Activated gamma-delta T cell treated with Interleukin-2 at 50 U/mL for 16 hours (primary cell): ENCODE measurements at places on chromosomes 2 and 18.

- DNase-seq = no peak
Observed at GRCh38 chr2:24471662-24472061, 19.4 kb upstream of the NCOA1 start.

- DNase-seq = no peak
Observed at GRCh38 chr18:34817636-34818035, 107.5 kb downstream of the DTNA start.

GRCh38 chr18:6718267-6718666 lies 11.2 kb upstream of the ARHGAP28 start:
- no peak for DNase-seq

DNA sequence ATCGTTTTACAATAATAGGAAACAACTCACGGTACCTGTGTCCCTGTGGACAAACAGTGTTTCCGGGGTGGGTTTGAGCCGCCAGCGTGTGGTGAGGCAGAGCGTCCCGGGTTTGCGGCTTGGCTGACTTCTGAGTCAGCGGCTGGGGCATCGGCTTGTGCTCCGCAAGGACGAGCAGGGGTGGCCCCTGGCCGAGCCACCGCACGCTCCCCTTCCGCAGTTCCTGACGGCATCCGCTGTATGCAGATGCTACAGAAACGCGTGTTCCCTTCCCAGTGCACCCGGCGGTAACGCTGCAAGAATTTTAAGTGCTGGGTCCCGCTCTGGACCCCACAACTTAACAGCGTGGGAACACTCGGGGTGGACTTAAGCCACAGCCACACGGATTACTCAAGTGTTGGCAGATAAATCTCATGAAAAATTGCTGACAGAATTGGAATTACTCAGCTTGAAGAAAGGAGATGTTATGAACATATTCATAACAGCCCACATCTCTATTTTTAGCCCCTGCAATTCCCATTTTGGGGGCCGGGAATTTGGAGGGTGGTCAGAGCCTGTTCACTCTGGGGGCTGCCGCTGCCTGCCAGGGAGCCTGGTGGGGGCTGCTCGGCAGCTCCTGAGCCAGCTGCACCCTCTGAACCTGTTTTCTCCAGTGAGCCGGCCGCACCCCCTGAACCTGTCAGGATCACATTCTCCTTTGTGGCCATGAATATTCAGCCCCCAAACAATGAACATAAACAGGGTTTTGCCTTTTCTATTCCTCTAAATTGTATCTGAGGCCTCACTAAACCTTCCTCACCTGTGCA lies 12.6 kb upstream of the KCNG2 start:
- DNase-seq = no peak

GRCh38 chr18:73409242-73409641 lies 541.5 kb upstream of the NETO1 start:
- no peak for DNase-seq

DNA sequence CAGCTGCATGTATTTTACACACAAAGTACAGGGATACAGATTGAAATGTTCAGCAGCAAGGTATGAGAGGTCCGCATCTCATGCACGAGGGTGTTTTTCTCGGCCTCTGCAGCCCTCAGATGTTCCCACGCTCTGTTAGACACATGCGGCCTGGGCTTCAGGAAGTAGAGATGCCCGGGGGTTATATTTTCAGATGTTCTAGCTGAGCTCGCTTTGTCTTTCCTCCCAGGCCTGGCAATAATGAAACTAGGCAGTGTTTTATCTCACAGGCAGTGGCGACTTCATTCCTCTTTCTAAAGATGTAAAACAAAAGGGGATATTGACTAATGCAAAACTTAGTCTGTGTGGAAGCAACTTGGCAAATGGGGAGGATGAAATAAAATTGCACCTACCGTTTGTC lies 190.7 kb downstream of the GBX2 start:
- DNase-seq = no peak

DNA sequence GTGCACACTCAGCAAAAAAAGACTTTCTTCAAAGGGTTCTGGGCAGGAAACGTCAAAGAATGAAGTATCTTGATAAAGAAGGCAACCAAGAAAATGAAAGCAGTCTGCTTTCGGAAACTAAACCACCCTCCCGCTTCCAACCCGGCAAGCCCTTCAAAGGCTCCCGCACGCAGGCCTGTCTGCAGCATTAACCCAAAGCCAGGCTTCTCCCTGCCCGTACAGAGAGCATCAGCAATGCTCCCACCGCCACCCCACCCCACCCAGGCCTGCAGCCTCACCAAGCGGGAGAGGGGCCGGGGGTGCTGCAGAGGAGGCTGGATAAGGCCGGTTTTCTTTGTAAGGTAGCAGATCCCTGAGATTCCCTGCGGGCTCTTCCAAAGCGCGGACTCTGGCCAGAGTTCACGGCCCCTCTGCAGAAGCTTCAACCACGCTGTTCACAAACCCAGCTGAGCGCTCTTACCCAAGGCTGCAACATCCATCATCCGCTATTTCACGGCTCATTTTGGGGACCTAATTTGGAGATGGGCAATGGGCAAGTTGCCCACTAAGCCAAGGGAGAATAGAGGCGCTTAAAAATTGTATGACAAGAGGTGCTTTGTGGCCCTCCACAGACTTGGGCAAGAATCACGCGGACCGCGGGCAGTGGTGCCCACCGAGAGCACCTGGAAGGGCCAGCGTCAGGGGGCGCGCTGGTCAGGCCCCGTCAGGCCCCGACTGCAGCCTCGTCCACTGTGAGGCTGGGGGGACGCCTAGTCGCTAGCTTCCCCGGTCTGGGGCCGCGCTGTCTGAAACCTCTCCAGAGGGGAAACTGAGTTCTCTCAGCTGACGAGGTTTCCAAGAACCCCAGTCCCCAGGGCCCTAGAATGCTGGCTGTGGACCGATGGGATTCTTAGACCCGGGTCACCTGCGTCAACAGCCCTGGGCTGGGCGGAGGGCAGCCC lies 225.4 kb upstream of the ID2 start:
- DNase-seq = peak; percentile 41

DNA sequence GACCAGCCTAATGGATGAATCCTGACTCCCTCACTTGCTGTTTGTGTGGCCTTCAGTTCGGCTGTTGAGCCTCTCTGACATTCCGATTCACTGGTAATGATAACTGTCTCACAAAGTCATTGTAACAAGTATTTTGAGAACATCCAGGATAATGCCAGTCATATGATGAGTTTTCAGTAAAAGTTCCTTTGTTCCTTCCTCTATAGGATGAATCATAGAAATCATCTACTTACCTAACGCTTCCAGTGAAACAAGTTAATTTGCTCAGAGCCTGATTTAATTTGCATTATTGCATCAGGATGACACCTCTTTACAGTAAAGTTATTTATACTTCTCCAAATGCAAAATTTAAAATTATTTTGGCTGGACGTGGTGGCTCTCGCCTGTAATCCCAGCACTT lies 32.0 kb downstream of the RAB31 start:
- DNase-seq = no peak

- no peak for DNase-seq
Observed at GRCh38 chr2:33704406-33704855, 105.3 kb upstream of the FAM98A start.

- peak; percentile 44 for DNase-seq
Observed at GRCh38 chr2:54903736-54904554, 146.3 kb downstream of the RTN4 start.

DNA sequence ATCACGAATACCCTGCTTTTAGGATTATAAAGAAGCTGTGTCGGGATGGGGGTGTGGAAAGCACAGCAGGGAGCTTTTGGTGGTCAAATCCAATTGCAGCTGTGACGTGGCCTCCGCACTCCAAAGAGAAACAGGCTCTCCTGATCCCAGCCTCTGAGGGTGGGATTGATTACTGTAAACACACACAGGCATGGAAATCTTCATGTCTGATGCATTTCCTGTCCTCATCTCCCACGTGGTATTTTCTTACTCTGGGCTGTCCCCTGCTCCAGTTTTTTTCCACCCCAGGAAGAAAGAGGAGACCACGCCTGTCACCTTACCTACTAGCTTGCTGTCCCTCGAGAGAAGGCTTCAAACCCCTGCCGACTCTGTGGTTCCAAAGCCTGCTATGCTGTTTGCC lies 22.7 kb downstream of the RNF152 start:
- no peak for DNase-seq
